NCI-H2029 (cell line): ENCODE measurements at places on chromosomes 12 and 14.

GRCh38 chr12:45200491-45201043, 15.3 kb upstream of the ANO6 start:
- no peak for DNase-seq

GRCh38 chr14:68333262-68333661, 459.6 kb downstream of the ZFP36L1 start:
- DNase-seq = no peak

DNA sequence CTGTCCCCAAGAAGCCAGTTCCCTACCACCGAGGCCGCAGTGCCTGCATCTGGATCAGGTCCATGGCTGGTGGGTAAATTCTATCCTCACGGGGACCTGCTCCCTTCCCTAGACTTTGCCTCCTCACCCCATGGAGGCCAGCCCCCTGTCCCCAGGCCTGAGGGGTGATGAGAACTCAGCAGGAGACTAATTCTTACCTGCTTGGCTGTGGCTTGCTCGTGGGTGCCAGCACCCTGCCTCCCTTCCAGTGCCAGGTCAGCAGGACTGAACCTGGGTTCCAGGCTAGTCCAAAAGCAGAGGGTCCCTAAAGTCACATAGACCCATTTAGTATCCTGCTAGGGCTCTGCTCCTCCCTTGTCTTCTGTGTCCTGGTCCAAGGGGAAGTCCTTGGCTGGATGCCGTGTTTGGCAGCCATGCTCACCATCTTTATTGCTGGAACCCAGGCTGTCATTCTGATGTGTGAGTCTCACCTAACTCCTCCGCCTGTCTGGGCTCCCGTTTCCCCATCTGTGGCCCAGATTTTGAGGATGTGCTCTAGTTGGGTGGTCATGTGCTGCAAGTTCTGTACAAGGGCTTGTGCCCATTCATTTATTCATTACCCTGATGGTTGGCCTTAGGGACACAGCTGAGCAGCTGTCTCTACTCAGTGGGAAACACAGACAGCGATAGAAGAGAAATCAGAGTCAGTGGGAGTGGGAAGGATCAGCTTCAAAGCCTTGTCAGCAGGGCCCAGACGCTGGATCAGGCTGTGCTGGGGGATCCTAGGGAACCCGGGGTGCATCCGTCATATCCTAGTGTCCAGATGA, 949 bp downstream of the PLBD2 start:
- DNase-seq = no peak

- DNase-seq = peak; percentile 47
Observed at GRCh38 chr12:48183091-48183875, at the start of gene CCDC184. Gene CCDC184, plus strand, starts transcription at chr12:48183644. Its CDS starts 479 bp downstream, at chr12:48184123.

DNA sequence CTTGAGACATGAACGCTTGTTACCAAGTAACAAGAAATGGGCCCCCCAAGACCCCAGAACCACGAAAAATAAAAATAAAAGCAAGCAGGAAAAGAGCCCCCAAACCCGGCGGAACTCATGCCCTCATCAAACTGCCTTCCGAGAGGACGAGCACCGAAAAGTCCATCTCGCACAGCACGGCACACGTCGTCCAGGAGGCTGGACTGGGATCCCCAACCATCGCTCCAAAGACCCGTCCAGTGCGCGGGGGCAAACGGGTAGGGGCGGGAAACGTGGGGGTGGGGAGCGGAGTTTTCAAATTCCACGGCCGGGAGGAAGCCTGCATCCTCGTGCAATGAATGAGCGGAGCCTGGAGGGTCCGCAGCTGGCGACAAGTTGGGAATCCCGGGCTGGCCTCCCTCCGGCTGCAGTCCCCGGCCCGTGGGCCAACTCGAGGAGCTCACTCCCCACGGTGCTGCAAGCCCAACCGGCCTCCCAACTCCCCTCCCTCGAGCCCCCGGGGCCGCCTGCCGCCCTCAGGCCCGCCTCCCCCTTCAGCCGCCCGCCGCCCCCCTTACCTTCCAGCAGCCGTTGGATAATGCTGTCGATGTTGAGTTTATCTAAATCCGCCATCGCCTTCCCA, 484 bp downstream of the PPP1CC start:
- no peak for DNase-seq

DNA sequence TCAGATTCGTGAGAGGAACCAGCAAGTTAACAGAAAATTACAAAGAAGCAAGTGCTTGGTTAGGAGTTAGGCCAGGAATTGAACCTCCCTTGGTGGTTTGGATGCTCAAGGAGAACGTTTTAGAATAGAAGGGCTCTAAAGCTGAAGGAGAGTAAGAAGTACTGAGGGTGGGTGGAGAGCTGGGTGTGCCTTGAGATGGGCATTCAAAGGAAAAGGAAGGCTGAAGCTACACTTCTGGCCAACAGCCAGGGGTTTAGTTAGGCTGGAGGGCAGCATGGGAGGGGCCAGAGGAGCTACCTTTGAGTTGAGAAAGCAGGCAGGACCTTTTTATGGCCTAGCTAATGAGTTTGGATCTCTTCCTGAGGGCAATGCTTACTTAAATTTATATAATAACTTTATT, 421.2 kb downstream of the CCDC91 start:
- DNase-seq = no peak

DNA sequence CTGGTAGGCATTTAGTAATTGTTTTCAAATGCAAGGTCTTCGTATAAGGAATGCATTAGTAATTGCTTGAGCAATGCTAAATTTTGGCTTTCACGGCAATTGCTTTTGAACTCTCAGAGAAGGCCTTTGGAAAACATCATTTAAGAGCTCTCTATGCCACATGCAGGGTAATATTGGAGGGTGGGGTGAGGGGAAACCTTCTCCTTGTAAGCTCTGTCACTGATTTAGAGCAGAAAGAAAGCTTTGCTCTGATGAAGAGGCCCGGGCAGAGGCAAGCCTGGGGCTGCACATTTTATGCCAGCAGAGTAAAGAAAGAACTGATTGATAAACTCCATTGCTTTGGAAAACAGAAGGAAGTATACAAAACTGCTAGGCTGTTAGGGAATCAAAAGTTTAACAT, 70.9 kb downstream of the TRIM9 start:
- DNase-seq = no peak

DNA sequence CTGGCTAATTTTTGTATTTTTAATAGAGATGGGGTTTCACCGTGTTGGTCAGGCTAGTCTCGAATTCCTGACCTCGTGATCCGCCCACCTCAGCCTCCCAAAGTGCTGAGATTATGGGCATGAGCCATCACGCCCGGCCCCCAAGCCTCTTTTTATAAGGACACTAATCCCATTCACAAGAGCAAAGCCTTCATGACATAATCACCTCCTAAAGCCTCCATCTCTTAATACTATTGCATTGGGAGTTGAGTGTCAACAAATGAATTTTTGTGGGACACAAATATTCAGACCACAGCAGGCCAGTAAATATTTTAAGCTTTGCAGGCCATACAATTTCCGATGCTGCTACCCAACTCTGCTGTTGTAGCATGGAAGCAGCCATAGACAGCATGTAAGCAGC, 10.9 kb downstream of the RNF212B start:
- DNase-seq = no peak

DNA sequence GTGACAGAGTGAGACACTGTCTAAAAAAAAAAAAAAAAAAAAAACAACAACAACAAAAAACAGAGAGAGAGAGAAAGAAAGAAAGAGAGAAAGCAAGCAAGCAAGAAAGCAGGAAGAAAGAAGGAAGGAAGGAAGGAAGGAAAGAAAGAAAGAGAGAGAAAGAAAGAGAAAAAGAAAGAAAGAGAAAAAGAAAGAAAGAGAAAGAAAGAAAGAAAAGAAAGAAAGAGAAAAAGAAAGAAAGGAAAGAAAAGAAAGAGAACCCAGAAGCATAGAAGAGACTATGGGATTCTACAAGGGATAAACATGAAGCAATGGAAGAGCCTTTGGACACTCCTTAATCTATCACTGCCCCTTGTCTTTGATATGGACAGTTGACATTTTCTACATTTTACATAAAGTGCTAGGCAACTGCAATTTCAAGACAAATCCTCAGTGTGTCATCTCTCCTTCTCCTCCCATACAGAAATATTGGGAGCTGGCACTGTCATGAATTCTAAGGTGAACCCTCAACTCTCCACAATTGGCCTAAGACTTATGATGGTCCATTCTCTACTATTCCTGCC, 151.9 kb upstream of the CPM start:
- DNase-seq = no peak

GRCh38 chr14:61321385-61322010, at the start of gene PRKCH:
Gene PRKCH, plus strand, starts transcription at chr14:61321579. Its CDS starts 523 bp downstream, at chr14:61322102.
- DNase-seq = peak; percentile 96

DNA sequence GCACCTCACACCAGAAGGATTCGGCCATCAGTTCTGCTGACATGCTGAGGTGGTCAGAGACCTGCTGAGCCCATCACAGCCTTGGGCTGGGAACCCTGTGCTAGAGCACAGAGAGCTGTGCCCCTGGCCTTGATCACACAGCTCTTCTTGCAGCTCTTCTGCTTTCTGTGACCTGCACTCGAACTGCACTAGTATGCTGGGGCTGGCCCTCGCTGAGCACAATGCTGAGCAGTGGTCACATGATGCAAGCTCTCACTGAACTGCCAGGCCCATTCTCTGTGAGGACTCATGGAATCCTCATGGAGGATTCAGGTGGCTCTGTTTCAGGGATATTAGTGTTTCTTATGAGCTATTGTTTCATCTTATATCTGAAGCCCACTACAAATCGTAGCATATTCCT, 22.5 kb downstream of the FBXO21 start:
- DNase-seq = peak; percentile 4

GRCh38 chr12:21980544-21980943, 39.3 kb upstream of the ABCC9 start:
- DNase-seq = no peak

- DNase-seq = no peak
Observed at GRCh38 chr14:90970167-90970600, 90.3 kb downstream of the RPS6KA5 start.

DNA sequence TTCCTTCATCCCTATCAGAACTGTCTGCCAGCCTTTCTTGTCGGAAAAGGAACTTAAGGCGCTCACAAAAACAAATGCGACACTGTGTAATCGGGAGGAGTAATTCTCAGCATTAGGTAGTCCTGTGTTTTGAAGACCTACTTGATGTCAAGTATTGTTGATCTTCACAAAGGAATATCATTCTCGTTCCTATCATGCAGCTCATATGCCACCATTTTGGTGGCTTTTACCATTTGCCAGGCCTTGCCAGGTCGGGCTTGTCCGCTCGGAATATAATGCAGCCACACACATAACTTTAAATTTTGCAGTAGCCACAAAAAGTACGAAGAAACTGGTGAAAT, 903 bp upstream of the PPP4R3A start:
- DNase-seq = no peak

DNA sequence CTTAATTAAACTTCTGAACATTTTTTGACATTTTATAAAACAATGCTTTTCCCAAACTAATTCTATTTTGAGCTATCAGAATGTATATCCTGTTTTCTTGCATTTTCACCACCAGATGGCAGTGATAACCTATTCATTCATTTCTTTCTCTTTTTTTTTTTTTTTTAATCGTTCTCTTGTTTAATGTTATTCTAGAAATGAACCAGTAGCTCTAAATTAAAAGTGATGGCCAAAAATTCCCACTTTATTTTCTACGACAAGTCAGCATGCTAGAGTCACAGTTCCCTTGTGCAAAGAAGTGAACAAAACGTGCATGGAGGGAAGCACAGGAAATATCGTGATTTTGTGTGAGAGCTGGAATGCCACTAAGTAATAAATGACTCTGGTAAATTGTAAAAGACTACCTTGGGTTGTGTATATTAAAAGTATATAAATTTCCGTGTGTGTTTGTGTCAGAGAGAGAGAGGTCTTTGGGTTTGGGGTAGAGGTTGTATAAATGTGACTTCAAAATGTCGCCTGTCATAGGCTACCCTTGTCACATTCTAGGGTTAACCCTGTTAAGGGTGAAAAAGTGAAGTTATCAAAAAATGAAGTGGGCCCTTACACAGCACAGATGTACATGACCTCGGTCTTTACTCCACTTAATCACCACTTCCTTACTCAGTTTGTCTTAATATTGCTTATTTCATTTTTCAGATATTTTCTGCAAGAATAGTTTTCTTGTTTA, 40.4 kb upstream of the LDHB start:
- peak; percentile 1 for DNase-seq

GRCh38 chr12:94571556-94571955, 78.8 kb downstream of the TMCC3 start:
- DNase-seq = peak; percentile 37

DNA sequence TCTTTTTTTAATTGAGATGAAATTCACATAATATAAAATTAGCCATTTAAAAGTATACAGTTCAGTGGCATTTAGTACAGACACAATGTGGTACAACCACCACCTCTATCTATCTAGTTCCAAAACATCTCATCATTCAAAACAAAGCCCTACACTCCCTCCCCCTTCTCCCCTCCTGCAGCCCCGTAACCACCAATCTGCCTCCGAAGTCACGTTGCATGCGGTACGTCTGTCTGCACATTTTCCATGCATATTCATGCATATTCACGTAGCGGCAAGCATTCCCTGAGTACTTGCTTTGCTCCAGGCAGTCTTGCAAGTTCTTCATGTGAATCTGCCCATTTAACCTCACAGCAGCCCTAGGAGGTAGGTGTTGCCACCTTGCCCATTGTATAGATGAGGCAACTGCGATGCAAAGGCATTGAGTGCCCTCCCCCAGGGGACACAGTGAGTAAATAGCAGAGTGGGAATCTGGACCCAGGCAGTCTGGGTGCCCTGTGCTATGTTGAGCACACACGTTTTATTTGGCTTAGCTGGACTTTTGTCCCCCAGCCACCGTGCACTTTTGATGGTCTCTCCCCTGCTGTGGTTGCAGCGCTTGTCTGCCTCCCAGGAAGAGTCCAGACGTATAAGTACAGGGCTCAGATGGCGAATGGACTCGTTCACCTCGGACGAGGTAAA, 43.4 kb downstream of the RIN3 start:
- no peak for DNase-seq

DNA sequence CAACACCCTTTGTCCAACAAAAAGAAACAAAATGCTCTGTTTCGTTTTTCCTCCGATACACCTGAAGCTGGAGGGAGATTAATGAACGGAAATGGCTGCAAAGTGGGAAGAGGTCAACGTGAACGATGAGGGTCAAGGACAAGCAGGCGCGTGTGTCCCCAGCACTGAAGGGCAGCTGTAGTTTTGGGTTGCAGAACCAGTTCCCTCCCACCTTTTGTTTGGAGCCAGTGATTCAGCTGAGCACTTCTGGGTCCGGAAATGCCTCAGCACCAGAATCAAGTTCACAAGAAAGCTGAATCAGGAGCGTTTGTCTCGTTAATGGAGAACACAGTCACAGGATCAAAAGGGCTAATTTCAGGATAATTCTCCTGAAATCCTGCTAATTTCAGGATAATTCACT, 51.1 kb upstream of the PWP1 start:
- no peak for DNase-seq

- DNase-seq = no peak
Observed at GRCh38 chr12:92898755-92899154, 30.3 kb downstream of the EEA1 start.

GRCh38 chr12:51056242-51056641, 8.1 kb downstream of the LETMD1 start:
- DNase-seq = no peak

DNA sequence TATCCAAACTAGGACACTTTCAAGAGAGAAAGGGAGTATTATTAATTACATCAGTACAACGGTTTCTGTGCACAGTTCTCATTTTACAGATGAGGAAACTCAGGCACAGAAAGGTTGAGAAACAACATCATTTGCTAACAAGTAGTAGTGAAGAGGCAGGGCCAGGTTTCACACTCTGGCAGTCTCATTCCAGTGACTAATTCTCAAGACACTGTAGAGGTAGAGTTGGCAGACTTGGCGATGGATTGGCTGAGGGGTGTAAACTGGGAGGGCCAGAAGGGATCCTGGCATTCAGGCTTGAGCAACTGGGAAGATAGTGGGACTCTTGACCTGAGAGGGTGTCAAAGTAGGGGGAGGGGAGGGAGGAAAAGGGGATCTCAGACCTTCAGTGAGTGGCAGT, 73.8 kb upstream of the BDKRB2 start:
- DNase-seq = no peak
